ENCODE measurements at places on chromosomes 2 and 18.

GRCh38 chr2:175005733-175006264, 618 bp upstream of the CHN1 start:
- no peak for DNase-seq

GRCh38 chr2:236525411-236525997, 44.1 kb upstream of the ACKR3 start:
- DNase-seq = no peak

GRCh38 chr2:35870713-35871112, 484.9 kb upstream of the CRIM1 start:
- no peak for DNase-seq

DNA sequence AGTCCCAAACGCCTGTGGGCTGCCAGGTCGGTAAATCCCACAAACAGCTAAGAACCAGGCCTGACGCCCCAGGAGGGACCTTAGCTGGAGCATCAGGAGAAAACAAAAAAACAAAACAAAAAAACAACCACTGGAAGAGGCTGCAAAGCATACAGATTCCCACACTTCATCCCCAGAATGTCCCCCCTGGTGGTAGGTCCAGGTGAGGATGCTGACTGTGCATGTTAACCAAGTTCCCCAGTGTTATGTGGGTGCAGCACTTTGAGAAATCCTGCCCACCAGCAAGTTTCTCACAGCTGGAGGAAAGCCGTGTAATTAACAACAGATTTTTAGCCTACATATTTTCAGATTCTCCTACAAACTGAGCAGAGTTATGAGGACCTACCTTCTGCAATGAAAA, 15.1 kb downstream of the ST3GAL5 start:
- DNase-seq = no peak

GRCh38 chr2:22821458-22821857, 563.5 kb upstream of the KLHL29 start:
- no peak for DNase-seq

GRCh38 chr2:128611421-128612320, 293.0 kb upstream of the HS6ST1 start:
- no peak for DNase-seq

- no peak for DNase-seq
Measured at GRCh38 chr2:234286118-234286598, 210.7 kb downstream of the ARL4C start.

- no peak for DNase-seq
Measured at GRCh38 chr2:29218550-29219125, 103.4 kb downstream of the CLIP4 start.

- DNase-seq = no peak
Measured at GRCh38 chr2:112165296-112165695, 27.1 kb downstream of the FBLN7 start.

DNA sequence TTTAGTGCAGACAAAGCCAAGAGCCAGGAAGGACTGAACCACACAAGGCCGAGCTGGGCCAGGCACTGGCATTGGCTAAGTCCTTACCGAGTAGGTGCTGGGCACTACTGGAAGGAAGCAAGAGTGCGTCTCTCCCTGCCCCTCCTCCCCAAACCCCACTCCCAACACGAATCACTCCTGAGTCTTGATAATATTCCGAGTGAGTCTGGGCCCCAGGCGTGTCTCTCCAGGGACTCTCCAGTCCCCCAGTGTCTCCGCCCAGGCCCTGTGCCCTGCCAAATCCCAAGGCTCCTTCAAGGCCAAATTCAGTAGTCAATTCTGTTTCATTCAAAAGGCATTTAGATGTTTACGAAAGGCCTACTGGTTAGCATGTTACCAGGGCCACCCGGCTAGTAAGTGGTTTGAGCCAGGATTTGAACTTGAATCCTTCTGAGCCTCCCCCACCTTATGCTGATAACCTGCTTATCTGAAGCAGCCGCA, 82.8 kb downstream of the GLI2 start:
- no peak for DNase-seq

DNA sequence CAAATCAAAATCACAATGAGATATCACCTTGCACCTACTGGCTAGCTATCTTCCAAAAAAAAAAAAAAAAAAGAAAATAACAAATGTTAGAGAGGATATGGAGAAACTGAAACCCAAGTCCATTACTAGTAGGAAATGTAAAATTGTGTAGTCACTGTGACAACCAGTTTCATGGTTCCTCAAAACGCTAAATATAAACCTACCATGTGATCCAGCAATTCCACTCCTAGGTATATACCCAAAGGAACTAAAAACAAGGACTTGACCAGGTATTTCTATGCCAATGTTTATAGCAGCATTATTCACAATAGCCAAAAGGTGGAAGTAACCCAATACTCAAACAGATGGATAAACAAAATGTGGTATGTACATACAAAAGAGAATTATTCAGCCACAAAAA, 11.7 kb upstream of the SCRN3 start:
- no peak for DNase-seq

- no peak for DNase-seq
Measured at GRCh38 chr18:62898359-62898758, 183.0 kb downstream of the PHLPP1 start.

DNA sequence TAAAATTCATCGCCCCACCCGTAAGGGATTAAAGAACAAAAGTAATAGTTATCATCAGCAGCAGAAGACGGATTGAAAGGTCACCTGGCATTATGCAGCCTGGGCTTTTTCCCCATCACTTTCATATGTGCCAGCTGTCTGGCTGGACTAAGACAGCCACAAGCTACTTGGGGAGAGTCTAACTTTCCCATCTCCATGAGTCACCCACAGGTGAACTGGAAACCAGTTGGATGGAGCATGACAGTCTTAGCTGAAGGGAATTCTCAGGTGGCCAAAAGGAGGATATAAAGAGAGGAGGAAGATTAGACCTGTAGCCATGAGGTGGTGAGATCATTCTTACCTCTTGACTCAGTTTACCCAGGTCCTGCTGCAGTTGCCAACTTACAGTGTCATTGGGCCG, 7.0 kb upstream of the FAM178B start:
- DNase-seq = no peak

DNA sequence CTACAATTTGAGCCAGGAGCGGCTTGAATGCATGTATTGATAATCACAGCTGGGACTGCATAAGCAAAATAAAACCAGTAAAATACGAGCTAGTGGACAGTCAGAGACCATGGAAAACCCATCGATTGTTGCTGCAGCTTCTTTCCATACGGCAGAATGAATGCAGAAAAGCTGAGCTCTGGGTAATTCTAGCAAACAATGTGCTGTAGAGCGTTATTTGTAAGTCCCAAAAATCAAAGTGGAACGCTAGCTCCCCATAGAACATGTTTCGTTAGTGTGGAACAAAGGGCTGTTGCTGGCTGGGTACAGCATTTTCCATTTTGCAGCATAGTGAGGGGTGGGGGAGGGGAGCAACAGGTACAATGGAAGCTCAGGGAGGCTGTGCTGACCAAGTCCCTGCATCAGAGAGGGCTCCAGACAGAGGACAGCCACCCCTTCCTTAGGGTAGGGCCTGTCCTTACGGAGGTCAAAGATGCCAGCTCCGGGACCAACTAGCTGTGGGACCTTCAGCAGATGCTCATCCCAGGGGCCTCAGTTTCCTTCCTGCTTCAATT, 74.1 kb downstream of the BOD1L2 start:
- no peak for DNase-seq

DNA sequence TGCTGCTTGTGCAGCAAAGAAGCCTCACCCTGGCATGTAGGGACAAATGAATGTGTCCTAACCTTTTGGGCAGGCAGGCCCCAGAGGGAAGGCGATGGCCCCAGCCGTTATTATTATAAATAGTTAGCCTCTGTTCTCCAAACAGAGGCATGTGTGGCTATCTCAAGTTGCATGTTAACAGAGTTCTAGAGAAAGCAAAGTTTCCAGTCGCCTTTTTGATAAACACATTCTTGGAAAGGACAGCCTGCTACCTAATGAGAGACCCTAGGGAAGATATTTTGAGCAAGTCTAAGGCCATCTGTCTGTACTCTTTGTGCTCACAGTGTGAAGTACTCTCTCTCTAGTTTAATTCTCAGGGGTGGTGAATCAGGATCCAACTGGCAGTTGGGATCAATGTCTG, 97.4 kb upstream of the FHL2 start:
- DNase-seq = no peak
